ACHN (cell line): ENCODE measurements at places on chromosomes 7 and 10.

DNA sequence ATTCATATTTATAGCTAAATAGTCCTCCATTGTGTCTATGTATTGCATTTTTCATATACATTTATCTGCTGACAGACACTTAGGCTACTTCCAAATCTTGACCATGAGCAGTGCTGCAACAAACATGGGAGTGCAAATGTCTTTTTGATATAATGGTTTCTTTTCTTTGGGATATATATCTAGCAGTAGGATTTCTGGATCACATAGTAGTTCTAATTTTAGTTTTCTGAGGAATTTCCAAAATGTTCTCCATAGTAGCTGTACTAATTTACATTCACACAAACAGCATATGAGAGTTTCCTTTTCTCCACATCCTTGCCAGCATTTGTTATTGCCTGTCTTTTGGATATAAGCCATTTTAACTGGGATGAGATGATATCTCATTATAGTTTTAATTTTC, 1521.3 kb downstream of the REEP3 start:
- no peak for DNase-seq

- no peak for DNase-seq
Observed at GRCh38 chr7:73366127-73366526, 38.2 kb downstream of the FKBP6 start.

DNA sequence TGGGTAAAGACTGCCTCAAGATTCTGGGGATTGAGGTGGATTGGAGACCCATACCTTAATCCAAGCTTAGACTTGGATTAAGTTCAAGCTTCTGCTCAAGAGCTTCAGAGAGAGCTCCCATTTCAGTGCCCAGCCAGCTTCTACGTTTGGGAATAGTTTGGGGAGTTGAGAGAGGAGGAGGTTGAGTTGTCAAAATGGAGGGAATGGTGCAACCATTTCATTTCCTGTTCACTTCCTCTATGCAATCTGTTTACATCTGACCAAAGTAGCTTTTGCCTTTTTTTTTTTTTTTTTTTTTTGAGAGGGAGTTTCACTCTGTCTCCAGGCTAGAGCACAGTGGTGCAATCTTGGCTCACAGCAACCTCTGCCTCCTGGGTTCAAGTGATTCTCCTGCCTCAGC, 65.8 kb downstream of the ENTPD1 start:
- no peak for DNase-seq

GRCh38 chr10:99330347-99330924, 1.3 kb downstream of the CNNM1 start:
- DNase-seq = no peak

- DNase-seq = no peak
Observed at GRCh38 chr7:108468246-108468645, 12.0 kb upstream of the NRCAM start.

GRCh38 chr10:132197271-132198067, 10.7 kb downstream of the DPYSL4 start:
- no peak for DNase-seq

DNA sequence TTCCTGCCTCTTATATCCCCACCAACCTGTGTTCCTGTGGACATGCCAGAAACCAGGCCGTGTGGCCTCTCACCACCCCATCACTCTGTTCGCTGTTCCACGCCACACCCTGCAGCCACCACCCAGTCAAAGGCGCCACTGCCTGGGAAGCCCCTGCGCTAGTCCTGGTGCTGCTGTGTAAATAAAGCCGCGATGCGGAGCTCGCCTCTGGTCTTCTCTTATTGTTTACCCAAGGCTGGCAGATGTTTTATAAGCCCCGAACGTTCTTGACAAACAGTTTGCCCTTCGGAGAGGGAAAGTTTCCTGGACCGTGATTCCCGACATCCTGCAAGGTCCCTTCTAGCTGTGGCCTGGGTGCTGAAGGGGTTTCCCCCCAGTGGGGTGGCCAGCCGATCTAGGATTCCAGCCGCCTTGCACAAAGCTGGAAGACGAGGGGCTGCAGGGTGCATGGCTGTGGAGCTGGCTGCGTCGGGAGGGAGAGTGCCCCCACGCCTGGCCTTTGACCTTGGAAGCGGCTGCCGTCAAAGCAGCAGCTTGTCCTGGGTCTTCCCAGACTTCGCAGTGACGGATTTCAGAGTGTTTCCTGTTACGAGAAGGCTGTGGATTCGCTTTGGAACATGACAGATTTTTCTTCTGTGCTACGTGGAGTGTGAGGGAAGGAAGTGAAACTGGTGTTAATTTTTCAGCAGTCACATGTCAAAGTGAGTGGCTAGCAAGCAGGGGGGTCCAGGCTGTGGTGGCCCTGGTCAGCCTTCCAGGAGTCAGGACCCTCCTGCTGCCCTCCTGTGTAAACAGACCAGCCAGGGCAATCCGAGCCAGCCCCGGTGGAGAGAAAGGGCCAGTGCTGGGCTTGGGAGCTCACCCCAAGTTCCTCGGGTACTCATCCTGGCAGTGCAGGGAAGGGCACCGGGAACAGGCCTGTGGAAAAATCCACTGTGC, 61.6 kb downstream of the LHPP start:
- no peak for DNase-seq
